ENCODE measurements at places on chromosomes 4 and X. TPM values are rescaled to one million over a fixed set of nuclear protein-coding genes. Genes with fewer than 3 reads are reported as not detected.

DNA sequence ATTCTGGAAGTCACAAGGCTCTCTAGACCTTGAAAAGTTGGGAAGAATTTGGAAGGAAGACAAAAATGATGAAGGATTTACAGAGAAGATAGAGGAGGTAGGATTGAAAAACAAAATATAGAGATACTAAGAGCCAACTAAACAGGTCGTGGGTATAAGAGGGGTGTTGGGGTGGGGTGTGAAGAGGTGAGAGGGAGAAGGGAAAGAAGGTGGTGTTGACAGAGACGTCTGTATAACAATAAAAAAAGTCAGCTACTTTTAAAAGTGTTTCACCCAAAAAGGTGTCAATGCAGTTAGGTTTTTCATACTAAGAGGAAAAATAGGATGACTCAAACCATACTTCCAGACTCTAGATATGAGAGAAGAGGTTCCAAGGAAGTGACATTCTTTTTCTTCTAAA is 33.0 kb upstream of the MAP3K15 start:
- no peaks in the 10 kb centered on the region for H3K27me3 ChIP-seq
- no peak for DNase-seq
- no peak overlapping the region for H3K4me3 ChIP-seq
- H3K27ac ChIP-seq = no peak overlapping the region

GRCh38 chr4:165909947-165910346 is 36.9 kb downstream of the TLL1 start:
- H3K27ac ChIP-seq = no peak overlapping the region
- H3K36me3 ChIP-seq = no peaks in the 10 kb centered on the region
- no peak for DNase-seq
- H3K4me1 ChIP-seq = no peaks in the 10 kb centered on the region
- H3K27me3 ChIP-seq = no peaks in the 10 kb centered on the region

EREG gene
- not detected for total RNA-seq

GRCh38 chr4:126375462-126376054 is 1060.8 kb downstream of the FAT4 start:
- no peaks in the 10 kb centered on the region for H3K4me1 ChIP-seq
- no peak overlapping the region for H3K27ac ChIP-seq
- H3K27me3 ChIP-seq = no peaks in the 10 kb centered on the region
- no peak overlapping the region for H3K4me3 ChIP-seq
- no peaks in the 10 kb centered on the region for H3K36me3 ChIP-seq

GRCh38 chr4:5916229-5916628 is 23.3 kb upstream of the CRMP1 start:
- no peak overlapping the region for H3K4me3 ChIP-seq
- no peaks in the 10 kb centered on the region for H3K36me3 ChIP-seq
- H3K27ac ChIP-seq = no peak overlapping the region
- H3K4me1 ChIP-seq = no peaks in the 10 kb centered on the region
- no peak for DNase-seq

DNA sequence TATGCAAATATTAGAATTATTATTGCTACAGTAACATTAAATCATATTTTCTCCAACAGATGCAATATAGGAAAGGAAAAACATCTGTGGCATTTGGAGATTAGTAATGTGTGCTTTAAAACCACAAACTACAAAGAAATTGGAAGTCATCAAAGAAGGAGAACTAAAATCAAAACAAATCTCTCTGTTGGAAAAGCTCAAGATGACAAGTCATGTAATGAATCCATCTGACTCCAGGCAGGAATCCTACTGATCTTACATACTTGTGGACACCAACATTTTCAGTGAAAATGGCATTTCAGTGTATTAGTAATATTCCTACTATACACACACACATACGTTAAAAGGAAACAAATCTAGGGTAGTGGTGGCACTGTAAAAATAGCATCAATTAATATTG is 98.2 kb downstream of the SLC39A8 start:
- no peaks in the 10 kb centered on the region for H3K4me1 ChIP-seq
- H3K27me3 ChIP-seq = no peaks in the 10 kb centered on the region
- DNase-seq = no peak
- no peaks in the 10 kb centered on the region for H3K36me3 ChIP-seq

CCDC120 gene
- 10.3 TPM for total RNA-seq

DNA sequence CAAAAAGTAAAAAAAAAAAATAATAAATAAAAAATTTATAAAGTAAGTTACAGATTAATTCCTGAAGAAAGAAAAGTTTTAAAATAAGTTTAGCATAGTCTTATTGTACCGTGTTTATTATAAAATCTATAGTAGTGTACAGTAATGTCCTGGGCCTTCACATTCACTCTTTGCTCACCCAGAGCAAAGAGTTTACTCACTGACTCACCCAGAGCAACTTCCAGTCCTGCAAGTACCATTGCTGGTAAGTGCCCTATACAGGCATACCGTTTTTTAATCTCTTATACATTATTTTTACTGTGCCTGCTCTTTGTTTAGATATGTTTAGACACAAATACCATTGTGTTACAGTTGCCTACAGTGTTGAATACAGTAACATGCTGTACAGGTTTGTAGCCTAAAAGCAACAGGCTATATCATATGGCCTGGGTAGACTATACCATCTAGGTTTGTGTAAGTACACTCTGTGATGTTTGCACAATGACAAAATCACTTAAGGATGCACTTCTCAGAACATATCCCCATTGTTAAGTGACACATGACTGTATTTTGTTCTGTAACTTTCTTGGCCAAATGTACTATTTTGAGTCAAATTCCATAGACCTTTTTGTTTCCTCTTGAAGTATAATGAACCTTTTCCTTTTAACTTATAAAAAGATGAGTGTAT is 199.0 kb upstream of the NUDT6 start:
- H3K27ac ChIP-seq = no peak overlapping the region
- H3K27me3 ChIP-seq = no peaks in the 10 kb centered on the region
- no peak for DNase-seq
- H3K4me3 ChIP-seq = no peak overlapping the region
- no peaks in the 10 kb centered on the region for H3K4me1 ChIP-seq

GAGE12F gene
- total RNA-seq = not detected

SOWAHD gene
- not detected for total RNA-seq
